ENCODE measurements at places on chromosomes 16 and 17.
A peak's percentile ranks its signal among the peaks of the same experiment; 100 is the strongest.

- no peak for DNase-seq
Measured at GRCh38 chr16:12206749-12207142, 230.2 kb downstream of the SNX29 start.

DNA sequence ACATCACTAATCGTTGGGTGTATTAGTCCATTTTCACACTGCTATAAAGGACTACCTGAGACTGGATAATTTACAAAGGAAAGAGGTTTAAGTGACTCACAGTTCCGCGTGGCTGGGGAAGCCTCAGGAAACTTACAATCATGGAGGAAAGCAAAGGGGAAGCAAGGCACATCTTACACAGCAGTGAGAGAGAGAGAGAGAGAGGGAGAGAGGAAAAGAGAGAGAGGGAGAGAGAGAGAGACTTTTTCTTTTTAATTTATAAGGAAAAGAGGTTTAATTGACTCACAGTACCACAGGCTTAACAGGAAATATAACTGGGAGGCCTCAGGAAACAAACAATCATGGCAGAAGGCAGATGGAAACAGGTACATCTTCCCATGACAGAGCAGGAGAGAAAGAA lies 41.7 kb downstream of the CNGB1 start:
- DNase-seq, result no peak

GRCh38 chr17:688100-688989 lies 26.3 kb downstream of the VPS53 start:
- DNase-seq, result peak; percentile 24

DNA sequence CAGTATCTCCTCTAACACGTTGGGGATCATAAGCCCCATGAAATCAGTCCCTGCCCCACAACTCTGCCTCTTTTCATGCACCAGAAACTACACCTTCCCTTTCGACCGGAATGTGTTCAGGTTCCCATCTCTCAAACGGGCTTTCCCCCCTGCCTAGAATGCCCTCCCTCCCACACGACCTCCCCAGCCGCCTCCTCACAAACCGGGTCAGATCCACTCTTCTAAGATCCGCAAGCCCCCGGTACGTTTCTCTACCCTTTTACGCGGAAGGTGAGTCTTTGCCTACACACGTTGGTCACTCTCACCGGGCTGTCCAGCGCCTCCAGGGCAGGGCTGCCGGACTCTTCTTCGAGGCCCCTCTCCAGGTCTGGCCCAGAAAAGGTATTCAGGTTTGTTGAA lies 708 bp downstream of the DHX33 start:
- DNase-seq, result no peak

GRCh38 chr17:40173778-40174135 lies 3.5 kb upstream of the RAPGEFL1 start:
- no peak for DNase-seq

GRCh38 chr17:74981318-74981978 lies 6.0 kb upstream of the CDR2L start:
- no peak for DNase-seq

GRCh38 chr17:47200325-47200664 lies 8.9 kb upstream of the MYL4 start:
- peak; percentile 73 for DNase-seq

DNA sequence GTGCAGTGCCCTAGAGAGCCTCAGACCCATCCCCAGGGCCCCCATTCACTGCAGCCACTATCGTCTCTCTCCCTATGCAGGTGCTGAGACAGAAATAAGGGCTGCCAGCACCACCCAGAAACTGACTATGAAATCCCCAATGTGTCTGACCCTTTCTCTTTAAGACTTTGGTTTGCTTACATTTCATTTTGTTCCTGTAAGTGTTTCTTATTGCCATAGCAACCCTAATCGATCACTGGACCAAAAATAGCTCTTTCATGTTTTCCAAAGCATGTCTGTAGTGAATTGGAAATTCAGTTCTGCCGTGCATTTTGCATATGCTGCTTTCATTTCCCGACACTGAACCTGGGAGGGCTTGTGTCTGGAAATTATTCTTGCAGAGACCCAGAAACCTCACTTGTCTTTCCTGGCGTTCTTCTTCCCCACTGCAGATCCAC lies 148.7 kb upstream of the NOL11 start:
- DNase-seq, result no peak

- peak; percentile 74 for DNase-seq
Measured at GRCh38 chr17:18258356-18259038, at the start of gene FLII. Gene FLII (minus strand): TSS chr17:18258738. CDS start chr17:18258690, 48 bp downstream.

DNA sequence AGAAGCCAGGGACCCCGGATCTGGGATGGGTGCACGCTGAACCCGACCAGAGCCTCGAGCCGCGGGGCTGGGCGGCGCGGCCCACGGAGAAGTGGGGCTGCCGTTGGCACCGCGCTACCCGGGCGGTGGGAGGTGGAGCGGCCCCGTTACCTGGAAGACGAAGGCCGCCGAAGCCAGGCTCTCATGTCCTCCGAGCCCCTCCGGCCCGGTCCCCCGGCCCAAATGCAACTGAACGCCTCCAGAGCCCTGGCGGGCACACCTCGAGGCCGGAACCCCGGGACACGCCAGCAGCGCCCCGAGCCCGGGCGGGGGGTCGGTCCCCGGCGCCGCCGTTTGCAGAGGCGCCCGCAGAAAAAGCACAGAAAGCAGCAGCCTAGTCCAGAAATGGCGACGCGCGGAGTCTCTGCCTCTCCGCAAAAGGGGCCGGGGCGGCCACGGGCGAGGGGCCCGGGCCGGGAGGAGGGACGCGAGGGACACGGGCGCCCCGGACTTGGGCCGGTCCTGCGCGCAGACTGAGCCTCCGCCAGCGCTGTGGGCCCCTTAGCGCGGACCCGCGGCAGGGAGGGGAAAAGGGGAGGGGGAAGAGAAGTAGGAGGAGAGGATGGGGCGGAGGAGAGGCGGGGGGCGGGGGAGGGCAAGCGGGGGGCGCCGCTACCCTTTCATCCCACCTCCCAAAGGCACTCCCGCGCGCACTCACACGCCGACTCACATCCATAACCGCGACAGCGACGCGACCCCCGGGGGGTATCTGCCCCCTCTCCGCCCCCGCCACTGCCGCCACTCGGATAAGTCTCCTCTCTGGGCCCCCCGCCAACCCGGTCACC lies 1.4 kb downstream of the AXIN2 start:
- DNase-seq, result peak; percentile 9

- no peak for DNase-seq
Measured at GRCh38 chr17:15498107-15498506, 30.7 kb upstream of the CDRT4 start.

GRCh38 chr17:72244956-72245355 lies 124.1 kb downstream of the SOX9 start:
- no peak for DNase-seq

DNA sequence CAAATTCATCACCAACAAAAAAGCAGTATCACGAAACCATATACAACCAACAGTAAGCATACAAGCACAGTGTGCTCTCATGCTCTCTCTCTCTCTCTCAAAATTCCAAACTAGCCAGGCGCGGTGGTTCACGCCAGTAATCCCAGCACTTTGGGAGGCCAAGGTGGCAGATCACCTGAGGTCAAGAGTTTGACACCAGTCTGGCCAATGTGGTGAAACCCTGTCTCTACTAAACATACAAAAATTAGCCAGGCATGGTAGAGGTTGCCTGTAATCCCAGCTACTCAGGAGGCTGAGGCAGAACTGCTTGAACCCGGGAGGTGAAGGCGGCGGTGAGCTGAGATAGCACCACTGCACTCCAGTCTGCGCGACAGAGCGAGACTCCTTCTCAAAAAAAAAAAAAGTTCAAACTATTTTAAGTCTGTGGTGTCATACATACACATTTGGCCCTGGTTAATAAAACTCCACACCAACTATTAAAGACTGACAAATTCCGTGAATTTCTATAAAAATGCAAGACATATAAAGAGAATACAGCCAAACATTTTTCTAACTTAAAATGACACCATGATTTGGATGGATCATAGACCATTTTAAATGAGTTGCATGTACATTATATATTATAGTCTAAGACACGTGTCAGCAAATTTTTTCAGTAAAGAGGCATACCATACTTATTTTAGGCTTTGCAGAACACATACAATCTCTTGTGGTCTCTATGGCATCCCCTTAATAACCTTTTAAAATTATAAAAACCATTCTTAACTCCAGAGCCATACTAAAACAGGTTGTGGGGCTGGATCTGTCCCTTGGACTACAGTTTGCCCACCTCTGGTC lies 30.9 kb downstream of the GLG1 start:
- DNase-seq, result no peak

DNA sequence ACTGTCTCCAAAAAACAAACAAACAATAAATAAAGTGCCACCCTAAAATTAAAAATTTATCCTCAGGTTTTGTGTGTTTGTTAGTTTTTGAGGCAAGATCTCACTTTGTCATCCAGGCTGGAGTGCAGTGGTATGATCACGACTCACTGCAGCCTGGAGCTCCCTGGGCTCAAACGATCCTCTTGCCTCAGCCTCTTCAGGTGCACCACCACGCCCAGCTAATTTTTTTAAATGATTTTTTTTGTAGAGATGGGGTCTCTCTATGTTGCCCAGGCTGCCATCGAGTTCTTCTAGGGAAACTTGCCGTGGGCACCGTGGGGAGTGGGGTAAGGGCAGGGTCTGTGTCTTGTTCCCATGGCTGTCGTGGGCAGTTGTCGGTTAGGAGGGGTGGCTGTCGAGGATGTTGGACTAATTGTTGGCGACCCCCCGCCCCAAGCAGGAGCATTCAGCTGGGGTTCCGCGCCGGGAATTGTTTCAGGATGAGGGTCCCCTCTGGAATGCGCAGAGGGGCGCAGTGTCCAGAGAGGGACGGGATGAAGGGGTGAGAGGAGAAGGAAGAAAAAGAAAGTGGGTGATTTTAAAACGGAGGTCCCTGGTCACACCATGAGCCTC lies 1.1 kb upstream of the RNF213 start:
- DNase-seq, result peak; percentile 18

DNA sequence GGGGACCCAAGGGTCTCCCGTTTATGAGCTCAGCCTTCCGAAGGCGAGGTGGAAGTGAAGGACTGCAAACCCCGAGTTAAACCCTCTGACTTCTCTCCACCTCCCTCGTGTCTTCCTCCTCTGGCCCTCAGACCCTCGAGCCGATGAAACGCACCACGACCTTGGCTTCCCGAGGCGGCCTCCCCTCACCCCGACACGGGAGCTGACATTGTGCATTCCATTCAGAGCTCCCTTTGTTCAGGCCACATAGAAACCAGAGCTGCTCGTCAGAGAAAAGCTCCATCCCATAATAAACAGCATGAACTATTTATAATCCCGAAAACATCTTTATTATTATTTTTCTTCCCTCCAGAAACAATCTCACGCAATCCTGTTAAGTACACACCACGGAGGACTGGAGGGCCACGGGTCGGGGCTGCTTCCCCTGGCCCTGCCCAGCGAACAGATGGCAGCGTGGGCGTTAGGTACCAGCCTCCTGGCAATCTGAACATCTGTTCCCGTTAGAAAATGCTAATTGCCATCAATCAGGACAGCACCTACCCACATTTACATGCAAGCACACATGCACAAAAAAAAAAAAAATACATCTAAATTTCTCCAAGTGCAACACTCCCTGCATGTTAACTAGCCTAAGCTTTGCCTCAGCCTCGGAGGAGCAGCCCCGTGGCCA lies 145.7 kb downstream of the RBFOX3 start:
- DNase-seq, result no peak

DNA sequence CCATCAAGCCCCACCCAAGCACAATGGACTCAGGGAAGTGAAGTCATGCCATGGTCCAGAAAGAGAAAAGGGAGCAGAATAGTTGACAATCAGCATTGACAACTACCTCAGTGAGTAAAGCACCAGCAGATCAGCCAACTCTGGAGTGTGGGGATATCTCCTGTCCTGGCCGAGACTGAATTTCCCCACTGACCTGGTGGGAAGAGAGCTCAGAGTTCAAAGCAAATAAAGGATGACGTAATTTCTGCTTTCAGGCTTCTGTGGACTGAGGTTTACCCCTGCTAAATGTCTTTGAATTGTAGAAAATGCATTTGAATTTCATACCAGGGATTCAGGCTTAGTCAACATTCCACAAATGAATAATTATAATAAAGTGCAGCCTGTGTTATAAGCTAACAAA lies 152.9 kb downstream of the CBLN1 start:
- no peak for DNase-seq

DNA sequence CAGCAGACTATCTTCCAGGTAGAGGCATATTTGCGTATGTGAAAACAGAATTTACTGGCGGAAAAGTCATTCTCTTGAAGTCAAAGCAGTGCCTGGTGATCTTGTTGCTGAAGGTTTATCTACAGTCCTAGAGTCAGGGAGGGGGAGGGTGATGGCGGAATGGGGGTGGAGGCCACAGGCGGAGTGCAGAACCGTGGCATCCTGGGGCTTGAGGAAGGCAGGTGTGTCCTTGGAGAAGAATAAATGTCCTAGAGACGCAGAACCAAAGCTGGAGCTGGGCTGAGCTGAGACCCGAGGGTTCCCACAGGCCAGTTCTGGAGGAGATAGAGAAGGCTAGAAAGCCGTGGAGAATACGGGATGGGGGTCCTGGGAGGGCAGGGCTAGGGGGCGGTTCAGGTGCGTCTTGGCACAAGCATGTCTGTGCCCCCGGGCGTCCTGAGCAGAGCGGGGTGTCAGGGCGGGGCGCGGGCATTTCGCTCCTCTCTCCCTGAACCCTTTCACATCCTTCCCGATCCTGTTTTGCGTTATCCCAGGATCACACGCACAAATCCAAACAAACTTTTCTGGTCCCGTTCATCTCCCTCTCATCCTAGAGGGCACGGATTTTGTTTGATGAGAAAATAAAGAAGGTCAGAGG lies 76.9 kb upstream of the CREBBP start:
- no peak for DNase-seq

GRCh38 chr17:59754552-59754951 lies 47.1 kb downstream of the VMP1 start:
- peak; percentile 72 for DNase-seq

GRCh38 chr16:67857547-67858233 lies 10.2 kb upstream of the CENPT start:
- peak; percentile 97 for DNase-seq

GRCh38 chr17:15659663-15660062 lies 24.4 kb downstream of the TRIM16 start:
- no peak for DNase-seq

DNA sequence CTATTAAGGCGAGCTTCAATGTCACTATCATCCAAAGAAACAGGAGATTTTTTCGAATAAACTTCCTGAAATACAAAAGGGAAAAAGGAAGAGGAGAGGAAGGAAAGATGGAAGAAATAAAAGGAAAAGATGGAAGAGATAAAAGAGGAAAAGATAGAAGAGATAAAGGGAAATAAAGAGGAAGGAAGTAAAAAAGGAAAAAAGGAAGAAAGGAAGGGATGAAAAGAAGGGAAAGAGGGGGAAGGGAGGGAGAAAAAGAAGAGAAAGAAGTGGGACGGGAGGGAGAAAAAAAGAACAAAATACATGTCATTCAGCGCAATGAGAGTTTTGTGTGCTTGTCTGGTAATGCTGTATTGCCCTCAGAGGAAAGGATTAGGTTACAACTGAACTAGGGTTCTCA lies 62.2 kb downstream of the CEP112 start:
- DNase-seq, result no peak

- no peak for DNase-seq
Measured at GRCh38 chr17:30210366-30210765, 25.1 kb downstream of the SLC6A4 start.

DNA sequence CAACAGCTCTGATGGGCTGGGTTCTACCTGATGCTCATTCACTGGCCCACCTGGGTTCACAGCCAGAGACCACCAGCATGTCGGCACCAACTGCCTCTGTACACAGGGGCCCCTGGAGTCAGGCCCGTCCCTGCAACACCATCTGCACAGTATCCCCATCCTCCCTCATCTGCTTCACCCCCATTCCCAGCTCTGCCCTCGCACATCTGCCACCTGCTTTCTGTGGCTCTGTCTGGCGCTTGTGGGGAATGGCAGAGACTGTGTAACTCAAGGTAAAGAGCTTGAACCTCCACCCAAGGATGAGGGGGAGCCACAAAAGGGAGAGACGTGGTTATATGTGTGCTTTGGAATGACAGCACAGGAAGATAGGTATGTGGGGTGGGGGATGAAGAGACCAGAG lies 27.2 kb downstream of the SMPD3 start:
- no peak for DNase-seq
